ENCODE measurements at places on chromosomes 1 and 21.

- DNase-seq, result no peak
These were observed 31.0 kb downstream of the TNNT2 start for GRCh38 chr1:201346337-201346939.

DNA sequence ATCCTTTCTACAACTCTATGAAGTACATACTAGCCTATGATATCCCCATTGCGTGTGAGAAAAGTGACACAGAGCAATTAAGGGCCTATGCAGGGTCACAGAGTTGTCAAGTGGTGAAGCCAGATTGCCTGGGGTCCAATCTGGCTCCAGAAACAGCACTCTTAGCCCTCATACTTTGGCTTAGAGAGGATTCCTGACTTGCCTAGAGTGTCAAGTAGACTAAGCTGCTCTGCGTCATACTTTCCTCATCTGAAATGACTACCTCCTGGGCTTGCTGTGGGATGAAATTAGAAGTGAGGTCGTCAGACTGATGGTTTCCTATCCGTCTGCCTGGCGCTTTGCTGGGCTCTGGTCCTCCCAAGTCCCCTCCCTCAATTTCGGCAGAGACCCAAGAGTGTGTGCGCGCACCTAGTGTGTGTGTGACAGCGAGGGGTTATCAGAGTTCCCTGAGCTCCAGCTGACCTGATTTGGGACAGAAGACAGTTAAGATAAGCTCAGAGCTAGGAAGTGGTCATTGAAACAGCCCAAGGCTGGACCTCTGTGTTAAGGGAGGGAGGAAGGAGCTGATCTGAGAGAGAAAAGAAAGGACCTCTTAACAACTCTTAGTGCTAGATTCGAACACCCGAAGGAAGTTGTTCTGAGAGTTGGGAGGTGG, 5.4 kb upstream of the NUAK2 start:
- DNase-seq, result no peak

GRCh38 chr1:228684607-228685006, 50.7 kb upstream of the RHOU start:
- DNase-seq, result no peak

- DNase-seq, result no peak
These were observed 22.1 kb upstream of the ATF3 start for GRCh38 chr1:212586206-212587015.

- no peak for DNase-seq
These were observed 58.3 kb downstream of the UBE2T start for GRCh38 chr1:202283379-202283844.

- no peak for DNase-seq
These were observed 319.1 kb downstream of the GPATCH2 start for GRCh38 chr1:217311766-217312165.

DNA sequence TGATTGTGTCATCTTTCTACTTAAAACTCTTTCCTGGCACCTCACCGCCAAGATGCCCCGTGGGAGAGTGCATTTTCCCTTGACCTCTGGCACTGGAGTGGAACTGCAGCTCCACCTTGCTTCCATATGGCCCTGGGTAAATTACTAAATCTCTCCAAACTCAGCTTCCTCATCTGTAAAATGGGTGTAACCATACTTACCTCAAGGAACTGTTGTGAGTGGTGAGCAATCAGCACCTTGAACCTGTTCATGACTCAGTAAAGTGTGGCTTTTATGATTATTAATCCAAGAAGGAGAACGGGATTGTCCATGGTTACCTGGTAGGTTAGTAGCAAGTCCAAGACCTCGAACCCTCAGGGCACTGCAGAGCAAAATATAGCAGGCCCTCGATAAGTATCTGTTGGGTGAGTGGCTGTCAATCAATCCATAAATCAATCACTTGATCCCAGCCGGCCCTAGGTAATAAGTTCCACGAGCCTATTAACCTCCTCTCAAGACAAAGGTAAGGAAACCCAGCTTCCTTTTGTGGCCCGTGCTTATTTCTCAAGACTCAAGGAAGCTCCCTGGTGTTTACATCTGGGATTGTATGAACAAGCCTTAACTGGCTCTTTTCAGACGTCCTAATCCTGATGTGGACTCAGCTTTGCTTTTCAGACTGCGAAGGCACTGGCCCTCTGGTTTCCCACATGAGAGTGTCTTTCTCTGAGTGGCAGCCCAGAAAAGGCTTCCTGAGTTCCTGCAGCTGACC, 114.0 kb upstream of the GJB5 start:
- no peak for DNase-seq

GRCh38 chr1:193448682-193449461, 262.5 kb upstream of the B3GALT2 start:
- no peak for DNase-seq

- DNase-seq, result no peak
These were observed 28.9 kb downstream of the H3-3A start for GRCh38 chr1:226091461-226091860.

DNA sequence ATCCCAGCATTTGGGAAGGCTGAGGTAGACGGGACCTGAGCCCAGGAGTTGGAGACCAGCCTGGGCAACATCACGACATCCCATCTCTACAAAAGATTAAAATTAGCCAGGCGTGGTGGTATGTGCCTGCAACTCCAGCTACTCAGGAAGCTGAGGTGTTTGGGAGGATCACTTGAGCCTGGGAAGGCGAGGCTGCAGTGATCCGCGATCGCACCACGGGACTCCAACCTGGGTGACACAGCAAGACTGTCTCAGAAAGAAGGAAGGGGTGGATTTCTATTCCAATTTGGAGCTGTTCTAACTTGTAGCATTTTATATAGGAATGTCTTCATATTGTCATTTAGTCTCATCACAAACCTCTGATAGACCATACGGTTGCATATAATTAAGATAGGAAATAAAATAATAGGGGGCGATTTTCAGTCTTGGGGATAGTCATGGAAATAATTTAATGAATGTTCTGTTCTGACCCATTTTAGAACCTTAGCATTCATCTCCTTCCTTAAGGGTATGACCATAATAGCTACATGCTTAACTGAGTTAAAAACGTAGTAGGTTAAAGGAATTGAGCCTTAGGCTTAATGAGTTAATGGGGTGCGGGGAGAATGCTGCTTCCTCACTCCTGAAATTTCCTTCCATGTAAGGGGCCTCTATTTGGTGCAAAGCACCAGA, 93.1 kb downstream of the ADCY10 start:
- DNase-seq, result no peak

- no peak for DNase-seq
These were observed 37.1 kb upstream of the EXO1 start for GRCh38 chr1:241810769-241811405.

GRCh38 chr21:41459884-41460534, 34.0 kb downstream of the MX1 start:
- DNase-seq, result no peak

DNA sequence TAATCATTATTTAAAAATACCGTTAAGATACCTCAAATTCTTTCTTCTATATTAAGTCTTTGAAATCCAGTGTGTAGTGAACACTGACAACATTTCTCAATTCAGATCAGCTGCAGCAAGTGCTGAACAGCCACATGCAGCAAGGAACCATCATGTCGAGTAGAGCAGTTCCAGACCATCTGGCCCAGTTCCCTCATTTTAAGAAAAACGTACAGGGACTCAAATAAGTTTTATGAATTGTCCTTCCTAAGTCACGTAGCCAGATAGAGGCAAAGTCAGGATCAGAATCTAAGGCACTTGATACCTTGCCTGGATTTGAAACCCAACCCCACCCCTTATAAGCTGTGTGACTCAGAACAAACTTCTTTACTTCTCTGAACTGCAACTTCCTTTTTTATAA, 132.4 kb downstream of the PROX1 start:
- DNase-seq, result no peak

DNA sequence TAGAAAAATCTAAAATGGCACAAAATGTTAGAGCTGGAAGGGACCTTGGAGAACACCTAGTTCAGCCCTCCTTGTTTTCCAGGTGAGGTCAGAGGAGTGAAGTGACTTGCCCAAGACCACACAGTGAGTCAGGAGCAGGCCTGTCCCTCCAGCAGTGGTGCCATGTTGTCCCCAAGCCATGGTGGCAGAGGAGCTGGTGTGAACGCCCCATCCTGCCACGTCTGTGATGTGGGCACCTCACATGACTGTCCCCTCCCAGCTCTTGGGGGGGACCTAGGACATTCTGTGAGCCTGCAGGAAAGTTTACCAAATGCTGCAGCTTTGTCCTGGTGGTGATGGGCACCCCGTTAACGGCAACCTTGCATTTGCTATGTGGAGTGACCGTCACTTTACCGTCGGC, 66.2 kb downstream of the SCCPDH start:
- DNase-seq, result no peak

DNA sequence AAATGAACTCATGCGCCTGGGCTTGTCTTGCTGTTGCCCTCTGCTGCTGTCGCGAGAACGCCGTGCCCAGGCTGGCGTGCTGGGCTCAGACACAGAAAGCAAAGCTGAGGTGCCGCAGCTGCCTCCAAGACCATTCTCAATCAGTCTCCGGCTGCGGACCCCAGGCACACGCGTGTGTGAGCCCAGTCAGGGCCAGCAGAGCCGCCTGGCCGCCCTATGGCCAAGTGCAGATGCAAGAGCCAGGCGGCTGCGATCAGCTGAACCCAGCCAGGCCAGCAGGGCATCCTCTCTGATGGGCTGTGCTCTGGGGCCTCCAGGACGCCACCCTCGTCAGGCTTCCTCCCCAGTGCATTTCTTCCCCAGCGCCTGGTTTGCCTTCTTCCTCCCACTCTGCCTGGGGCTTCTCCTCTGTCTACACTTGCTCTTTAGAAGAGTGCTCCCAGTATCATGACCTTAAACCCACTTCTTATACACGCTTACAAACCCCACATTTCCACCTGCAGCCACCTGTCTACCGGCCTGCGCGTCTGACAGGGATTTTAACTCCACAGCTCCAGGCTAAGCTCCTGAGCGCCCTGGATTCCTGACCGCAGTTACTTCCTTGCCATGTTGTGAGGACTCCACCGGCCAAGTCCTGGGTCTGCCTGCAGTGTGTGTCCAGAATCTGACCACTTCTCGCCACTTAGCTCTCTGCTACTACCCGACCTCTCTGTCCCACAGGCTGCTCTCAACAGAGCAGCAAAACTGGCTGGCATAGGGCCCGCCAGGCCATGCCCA, 21.7 kb upstream of the LRRC47 start:
- DNase-seq, result no peak

- no peak for DNase-seq
These were observed 1.6 kb downstream of the HPCAL4 start for GRCh38 chr1:39689635-39690034.

DNA sequence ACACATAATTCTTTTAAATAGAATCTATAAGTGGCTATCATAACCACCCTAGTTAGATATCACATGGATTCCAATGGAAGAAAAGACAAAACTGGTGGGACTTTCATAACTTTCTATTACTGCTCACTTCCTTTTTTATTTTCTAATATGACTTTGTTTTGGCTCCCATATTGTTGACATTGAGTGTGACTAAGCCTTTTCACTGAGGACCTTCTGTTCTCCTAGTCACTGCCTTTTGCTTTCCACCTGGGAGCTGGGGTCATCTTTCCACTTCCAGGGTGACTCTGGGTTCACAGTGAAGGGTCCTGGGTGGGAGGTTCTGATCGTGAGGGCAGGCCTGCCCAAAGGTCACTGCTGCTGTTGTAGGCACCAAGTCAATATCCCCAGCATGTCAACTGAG, 275.8 kb downstream of the TGFB2 start:
- no peak for DNase-seq

DNA sequence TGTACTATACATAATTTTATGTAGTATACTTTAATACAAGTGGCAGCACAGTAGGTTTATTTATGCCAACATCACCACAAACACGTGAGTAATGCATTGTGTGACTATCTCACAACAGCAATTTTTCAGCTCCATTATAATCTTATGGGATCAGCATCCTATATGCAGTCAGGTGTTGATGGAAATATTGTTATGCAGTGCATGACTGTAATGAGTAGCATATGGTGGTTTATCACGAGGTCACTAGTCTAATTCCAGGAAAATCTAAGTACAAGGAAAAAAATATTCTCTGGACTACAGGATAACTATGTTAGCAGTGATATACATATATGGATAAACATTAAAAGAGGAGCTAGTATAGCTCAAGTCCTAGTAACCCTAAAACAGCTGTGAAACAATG, 69.0 kb downstream of the ATP1B1 start:
- no peak for DNase-seq

- no peak for DNase-seq
These were observed 117.1 kb upstream of the COL6A1 start for GRCh38 chr21:45864436-45864835.

DNA sequence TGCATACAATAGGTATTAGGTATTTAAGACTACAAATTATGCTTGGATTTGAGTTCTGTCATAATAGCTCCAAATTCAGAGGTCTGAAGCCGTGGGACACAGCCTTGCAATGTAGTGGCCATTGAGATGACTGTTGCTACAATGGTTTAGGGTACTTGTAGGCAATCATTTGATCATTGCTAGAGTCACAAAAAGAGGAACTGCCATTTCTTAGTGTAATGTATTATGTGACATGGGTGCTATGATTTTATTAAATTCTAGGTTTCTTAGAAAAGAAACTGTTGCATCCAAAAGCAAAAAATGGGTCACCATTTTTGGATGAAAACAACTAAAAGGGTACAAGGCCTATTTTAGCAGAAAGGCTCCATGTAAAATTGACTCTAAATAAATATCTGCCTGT, 129.9 kb upstream of the ZNF644 start:
- DNase-seq, result no peak

DNA sequence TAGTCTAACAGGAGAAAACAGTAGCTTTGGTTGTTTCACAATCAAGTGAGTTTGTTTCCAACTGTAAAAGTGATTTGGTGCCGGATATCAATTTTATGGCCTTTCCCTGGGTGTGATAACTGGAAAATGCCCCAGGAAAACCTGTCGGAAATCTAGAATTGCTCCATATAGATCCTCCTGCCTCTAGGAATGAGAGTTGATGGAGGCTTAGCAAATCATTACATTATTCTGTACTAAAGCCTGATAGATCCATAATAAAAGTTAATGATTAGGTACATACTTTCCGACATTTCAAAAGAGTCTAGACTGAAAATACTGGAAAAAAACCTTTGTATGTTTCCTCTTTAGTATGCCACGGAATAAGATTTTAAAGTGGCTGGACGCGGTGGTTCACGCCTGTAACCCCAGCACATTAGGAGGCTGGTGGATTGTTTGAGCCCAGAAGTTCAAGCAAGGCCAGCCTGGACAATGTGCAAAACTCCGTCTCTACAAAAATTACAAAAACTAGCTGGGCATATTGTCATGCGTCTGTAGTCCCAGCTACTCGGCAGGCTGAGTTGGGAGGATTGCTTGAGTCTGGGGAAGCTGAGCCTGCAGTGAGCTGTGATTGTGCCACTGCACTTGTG, 70.0 kb upstream of the SLC45A1 start:
- no peak for DNase-seq

GRCh38 chr21:31732597-31733550, 956 bp upstream of the SCAF4 start:
- DNase-seq, result no peak

- no peak for DNase-seq
These were observed 55.2 kb downstream of the GPR161 start for GRCh38 chr1:168081373-168082007.

- no peak for DNase-seq
These were observed at the start of gene HPDL for GRCh38 chr1:45326627-45327623. Gene HPDL (plus strand): TSS chr1:45326895. CDS start chr1:45327149, 254 bp downstream.

- no peak for DNase-seq
These were observed 2.7 kb downstream of the NRDC start for GRCh38 chr1:51875836-51876235.

GRCh38 chr1:77421504-77422233, 139.8 kb downstream of the AK5 start:
- no peak for DNase-seq

Data from NCI-H1048 (cell line).